ENCODE measurements at places on chromosomes 12 and 14.
A peak's percentile ranks its signal among the peaks of the same experiment; 100 is the strongest.

DNA sequence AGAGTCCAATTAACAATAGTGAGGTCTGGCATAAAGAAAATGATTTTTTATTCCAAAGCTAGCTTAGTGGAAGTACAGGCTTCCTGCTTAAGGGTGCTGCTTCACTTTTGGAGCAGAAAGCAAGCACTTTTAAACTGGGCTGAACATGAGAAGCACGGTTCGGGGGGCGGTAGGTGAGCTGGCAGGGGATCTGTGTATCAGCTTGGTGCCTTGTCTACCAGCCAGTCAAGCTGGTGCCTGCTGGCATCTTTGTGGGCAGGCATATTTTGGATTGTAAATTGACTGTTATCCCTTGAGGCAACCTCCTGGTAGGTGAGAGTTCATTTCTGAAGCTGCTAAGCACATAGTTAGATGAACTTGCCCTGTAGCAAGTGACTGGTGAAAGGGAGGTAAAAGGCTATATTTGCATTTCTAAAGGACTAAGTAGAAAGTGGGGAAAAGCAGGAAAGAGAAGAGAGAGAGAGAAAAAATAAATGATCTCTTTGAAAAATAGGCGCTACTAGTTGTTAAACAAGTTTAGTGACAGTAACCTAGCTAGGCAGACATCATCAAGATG is 121.1 kb upstream of the SYT10 start:
- DNase-seq, result no peak

- no peak for DNase-seq
Observed at GRCh38 chr14:93648440-93649168, 139.7 kb downstream of the PRIMA1 start.

- no peak for DNase-seq
Observed at GRCh38 chr14:45120096-45120495, 14.2 kb downstream of the FKBP3 start.

DNA sequence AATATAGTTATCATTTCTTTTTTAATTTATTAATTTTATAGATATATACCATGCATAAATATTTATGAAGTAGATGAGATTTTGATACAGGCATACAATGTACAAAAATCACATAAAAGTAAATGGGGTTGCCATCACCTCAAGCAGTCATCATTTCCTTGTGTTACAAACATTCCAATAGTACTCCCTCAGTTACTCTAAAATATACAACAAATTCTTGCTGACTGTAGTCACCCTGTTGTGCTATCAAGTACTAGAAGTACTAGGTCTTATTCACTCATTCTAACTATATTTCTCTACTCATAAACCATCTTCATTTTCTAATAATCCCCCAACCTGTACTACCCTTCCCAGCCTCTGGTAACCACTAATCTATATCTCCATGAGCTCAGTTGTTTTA is 432.6 kb upstream of the SYT1 start:
- no peak for DNase-seq

GRCh38 chr14:83827383-83827782 is 1702.6 kb upstream of the FLRT2 start:
- DNase-seq, result no peak

DNA sequence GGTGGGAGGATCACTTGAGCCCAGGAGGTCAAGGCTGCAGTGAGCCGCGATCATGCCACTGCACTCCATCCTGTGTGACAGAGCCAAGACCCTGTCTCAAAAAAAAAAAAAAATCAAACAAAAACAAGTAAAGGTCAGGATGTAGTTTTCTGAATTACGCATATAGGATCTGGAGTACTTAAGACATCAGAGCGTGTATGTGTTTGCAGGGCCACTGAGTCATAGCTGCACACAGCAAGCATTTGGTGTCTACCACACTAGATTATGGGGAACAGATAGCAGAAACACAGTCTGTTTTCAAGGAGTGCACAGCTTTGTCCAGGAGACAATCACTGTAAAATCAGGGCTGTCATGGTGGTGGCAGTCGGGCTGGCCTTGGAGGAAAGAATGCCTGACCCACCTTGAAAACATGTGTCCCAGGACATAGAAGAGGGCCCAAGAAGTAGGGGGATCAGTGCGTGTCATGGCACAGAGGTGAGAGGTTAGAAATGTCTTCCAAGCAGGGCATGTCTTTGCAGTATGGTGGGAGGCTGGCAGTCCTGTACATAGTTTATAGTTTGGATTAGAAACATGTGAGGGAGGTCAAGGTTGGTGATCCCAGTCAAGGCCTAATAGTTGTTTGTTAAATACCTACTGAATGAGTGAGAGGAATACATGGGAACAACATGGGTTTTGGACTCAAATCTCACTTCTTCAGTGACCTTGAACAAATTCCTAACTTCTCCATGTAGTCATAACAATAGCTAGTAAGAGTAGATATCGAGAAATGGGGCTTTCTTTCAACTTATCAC is 23.6 kb upstream of the C12orf71 start:
- DNase-seq, result no peak

GRCh38 chr12:102215992-102216691 is 18.5 kb upstream of the PMCH start:
- peak; percentile 24 for DNase-seq

GRCh38 chr12:52659951-52660350 is 7.9 kb upstream of the KRT2 start:
- no peak for DNase-seq

DNA sequence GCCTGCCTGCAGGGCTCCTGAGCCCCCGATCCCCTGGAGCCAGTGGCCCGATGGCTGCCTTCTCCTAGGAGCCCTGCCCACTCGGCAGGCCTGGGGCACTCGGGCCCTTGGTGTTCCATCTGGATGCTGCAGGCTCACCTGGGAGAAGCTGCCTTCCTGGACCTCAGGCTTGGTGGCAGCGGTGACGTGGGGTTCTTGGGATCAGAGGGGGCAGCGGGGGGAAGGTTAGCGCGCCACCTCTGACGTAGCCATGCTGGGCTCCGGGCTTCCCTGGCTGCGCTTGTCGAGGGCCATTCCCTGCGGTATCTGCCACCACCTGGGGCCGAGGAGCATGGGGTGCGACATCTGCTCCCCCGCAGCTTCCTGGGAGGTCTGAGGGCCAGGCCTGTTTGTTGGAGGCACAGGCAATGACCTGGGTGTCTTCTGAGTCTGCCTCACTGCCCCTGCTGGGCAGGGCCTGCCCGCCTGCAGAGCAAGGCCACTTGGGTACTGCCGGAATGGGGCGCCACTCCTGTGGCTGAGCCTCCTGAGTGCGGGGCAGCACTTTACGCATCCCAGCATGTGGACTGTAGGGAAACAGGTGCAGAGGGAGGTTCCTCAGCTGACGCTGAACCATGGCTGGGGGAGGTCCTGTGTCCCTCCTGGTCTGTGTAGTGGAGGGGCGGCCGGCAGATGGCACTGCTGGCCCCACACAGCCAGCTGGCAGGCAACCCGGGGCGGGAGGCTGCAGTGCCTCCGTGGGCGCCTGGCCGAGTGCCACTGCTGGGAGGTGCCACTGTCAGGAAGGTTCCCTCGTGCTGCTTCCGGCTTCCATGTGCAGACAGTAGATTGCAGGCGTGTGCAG is 20.3 kb downstream of the MTA1 start:
- DNase-seq, result no peak

- DNase-seq, result no peak
Observed at GRCh38 chr12:4806439-4807115, 86.4 kb downstream of the GALNT8 start.

GRCh38 chr14:25237845-25238244 is 187.9 kb upstream of the STXBP6 start:
- peak; percentile 26 for DNase-seq

DNA sequence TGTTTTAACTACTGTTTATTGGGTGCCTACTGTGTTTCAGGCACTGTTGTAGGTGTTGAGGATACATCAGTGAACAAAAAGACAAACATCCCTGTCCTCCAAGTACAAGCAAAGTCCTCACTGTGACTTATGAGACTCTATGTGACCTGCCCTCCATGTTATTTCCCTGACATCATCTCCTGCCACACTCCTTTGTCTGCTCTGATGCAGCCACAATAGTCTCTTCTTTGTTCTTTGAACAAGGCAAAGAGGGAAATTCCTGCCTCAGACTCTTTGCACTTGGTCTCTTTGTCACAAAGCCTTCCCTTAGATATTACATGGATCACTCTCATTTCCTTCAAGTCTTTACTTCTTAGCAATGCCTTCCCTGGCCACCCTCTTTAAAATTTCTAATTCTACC is 240.1 kb upstream of the SRRM4 start:
- no peak for DNase-seq

- DNase-seq, result peak; percentile 82
Observed at GRCh38 chr12:29041621-29042020, 107.5 kb upstream of the FAR2 start.

GRCh38 chr12:21906919-21907493 is 34.2 kb downstream of the ABCC9 start:
- DNase-seq, result no peak

DNA sequence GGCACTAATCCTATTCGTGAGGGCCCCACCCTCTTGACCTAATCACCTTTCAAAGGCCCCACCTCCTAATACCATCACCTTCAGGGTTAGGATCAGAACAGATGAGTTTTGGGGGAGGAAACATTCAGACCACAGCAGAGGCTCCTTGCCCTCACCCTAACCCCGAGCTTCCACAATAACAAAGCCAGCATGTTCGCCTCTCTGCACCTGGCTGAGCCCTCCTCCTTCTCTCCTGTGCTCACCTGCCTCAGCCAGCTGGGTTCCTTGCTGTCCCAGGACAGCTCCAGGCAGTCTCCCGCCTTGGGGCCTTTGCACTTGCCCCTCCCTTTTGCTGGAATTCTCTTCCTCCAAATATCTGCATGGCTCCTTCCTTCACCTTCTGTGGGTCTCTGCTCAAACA is 9.7 kb upstream of the RAN start:
- DNase-seq, result no peak

GRCh38 chr12:110079477-110080400 is 31.4 kb upstream of the C12orf76 start:
- DNase-seq, result peak; percentile 100

DNA sequence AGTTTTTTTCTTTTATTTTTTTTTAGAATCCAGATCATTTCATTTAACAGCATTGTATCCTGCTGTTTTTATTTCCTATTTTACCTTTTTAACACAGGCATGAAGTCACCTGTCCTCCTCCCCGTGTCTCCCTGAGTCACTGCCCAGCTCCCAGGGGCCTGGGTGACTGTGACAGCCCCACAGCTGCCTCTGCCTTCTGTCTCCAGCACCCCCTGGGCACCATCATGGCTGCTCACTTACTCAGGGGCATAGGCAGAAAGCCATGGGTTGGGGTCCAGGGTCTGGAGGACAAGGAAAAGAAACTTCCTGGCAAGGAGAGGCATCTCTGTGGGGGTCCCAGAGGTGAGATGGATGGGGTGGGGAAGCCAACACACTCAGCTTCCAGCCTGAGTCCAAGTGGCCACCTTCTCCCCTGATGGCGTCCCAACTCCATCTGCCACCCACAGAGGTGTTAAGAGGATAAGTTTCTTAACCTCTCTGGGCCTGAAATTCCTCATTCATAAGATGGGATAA is 25.3 kb downstream of the TMEM63C start:
- DNase-seq, result no peak

- no peak for DNase-seq
Observed at GRCh38 chr14:99579120-99579836, 24.7 kb downstream of the CCDC85C start.

GRCh38 chr12:14153803-14154202 is 172.4 kb upstream of the GRIN2B start:
- DNase-seq, result no peak

GRCh38 chr14:68682166-68683103 is 110.4 kb downstream of the ZFP36L1 start:
- peak; percentile 84 for DNase-seq

- DNase-seq, result no peak
Observed at GRCh38 chr12:27163048-27163715, 80.8 kb upstream of the C12orf71 start.

GRCh38 chr12:44369998-44370397 is 506.1 kb downstream of the NELL2 start:
- no peak for DNase-seq

DNA sequence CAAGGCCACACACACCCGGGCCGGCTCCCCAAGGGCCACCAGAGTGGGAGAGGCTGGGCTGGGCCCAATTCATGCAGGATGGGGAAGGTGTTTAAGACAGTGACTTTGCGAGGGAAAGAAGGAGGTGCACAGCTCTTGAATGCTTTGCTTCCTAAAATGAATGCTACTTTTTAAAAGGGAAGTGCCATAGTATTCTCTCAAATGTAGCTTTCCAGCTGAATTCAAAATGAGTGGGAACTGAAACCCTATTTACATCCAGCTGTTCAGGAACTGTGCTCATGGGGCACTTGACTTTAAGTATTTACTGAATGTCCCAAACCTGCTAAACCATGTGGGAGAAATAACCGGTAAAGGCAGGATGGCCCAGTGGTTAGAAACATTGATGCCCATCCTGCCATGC is 7.6 kb downstream of the ITPK1 start:
- DNase-seq, result no peak

- no peak for DNase-seq
Observed at GRCh38 chr12:116657921-116658495, 79.9 kb downstream of the SPRING1 start.

GRCh38 chr14:85247071-85247470 is 282.9 kb upstream of the FLRT2 start:
- DNase-seq, result no peak

GRCh38 chr14:95296966-95297365 is 22.7 kb downstream of the CLMN start:
- DNase-seq, result peak; percentile 57

DNA sequence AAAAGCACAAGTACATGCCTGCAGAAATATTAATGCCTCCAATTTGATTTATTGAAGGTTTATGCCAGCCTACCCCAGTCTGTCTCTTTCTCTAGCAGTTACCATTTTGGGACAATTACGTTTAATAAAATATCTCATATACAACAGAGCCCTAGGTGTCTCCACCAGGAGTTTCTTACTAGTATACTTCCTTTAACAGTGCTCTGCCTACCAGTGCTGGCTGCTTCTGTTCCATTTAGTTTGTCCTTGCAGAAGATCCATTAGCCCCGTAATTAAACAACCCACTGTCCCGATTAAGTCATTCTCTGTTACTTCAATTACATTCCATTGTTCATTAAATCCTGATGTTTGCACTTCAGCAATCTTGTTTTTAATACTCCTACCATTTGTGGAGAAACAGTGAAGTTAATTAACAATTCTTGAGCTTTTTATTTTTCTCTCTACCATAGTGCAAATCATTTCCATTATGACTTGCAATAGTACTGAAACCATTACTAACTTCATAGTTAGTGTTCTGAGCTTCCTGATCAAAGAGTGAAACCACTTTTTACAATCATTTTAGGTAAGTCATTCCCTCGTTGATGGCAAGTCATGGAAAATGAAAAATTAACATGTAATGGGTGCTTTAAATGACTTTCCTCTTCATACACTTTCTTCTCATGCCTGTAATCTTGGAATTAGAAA is 121.1 kb downstream of the PLXNC1 start:
- no peak for DNase-seq

GRCh38 chr12:108722992-108723766 is 8.1 kb downstream of the CORO1C start:
- peak; percentile 50 for DNase-seq

GRCh38 chr14:100256339-100256895 is 17.5 kb downstream of the YY1 start:
- DNase-seq, result no peak

All from foreskin melanocyte (primary cell).